Heart right ventricle (tissue), 16 donors: ENCODE measurements at places on chromosomes 7 and 10. TPM values are rescaled to one million over a fixed set of nuclear protein-coding genes. Genes with fewer than 3 reads are reported as not detected.

DNA sequence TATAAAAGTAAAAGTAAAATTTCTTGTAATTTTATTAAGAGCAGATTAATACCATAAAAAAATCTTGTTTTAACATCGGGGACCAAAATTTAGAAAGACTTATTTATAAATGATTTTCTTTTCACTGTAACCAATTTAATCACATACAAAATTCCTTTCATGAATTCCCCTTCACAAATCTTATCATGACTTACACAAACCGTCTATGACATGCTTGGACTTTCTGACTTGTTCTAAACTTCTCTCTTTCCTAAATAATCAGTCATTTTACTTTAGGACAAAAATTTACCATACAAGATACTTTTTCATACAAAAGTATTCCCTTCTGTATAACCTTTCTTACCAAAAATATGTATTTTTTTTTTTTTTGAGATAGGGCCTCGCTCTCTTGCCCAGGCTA is 9.3 kb downstream of the CROT start:
- H3K27ac ChIP-seq, result no peak overlapping the region
- no peaks in the 10 kb centered on the region for H3K36me3 ChIP-seq
- no peak for DNase-seq
- H3K27me3 ChIP-seq, result no peaks in the 10 kb centered on the region
- no peak overlapping the region for H3K4me3 ChIP-seq

GRCh38 chr7:93159490-93159889 is 11.3 kb upstream of the SAMD9L start:
- no peaks in the 10 kb centered on the region for H3K36me3 ChIP-seq
- H3K27me3 ChIP-seq, result no peaks in the 10 kb centered on the region
- no peak for DNase-seq

DNA sequence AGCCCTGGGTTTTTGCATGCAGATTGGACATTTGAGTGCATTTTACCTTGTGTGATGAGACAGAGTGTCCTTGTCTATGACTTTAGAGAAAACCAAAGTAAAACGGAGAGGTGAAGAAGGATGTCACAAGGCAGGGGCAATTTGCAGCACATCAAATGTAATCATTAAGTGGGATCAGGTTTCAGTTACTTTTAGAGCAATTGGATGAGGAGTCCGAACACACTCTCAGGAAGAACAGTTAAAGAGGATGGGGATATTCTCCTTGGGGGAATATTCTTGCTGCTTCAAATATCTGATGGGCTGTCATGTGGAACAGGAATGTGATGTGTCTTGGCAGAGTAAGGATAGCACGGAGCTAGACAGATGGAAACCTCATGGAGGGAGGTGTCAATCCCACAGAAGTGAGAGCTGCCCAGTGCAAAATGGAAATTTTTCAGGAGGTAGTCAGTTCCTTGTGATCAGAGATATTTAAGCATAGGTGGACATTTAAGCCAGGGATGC is 757 bp downstream of the RAB19 start:
- H3K4me1 ChIP-seq, result peaks cover 5% of the 10 kb centered on the region
- no peak overlapping the region for H3K4me3 ChIP-seq
- H3K27ac ChIP-seq, result no peak overlapping the region
- peaks cover 3% of the 10 kb centered on the region for H3K27me3 ChIP-seq
- no peaks in the 10 kb centered on the region for H3K36me3 ChIP-seq

DNA sequence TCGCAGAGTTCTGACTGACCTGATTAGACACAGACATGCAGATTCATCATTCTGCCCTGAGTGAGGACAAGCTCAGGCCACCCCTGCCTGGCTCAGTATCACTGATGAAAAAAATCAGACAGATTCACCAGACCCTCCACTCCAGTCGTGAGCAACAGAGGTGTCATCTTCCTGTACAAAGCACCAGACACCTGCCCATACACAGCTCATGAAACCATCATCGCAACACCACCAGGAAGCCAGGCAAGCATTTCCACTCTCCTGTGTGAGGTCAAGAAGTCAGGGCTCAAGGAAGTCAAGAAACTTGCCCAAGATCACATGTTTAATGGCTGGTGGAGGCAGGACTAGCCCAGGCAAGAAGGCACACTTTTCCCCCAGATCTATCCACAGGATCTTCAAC is 163.0 kb downstream of the CALN1 start:
- no peaks in the 10 kb centered on the region for H3K36me3 ChIP-seq
- H3K27ac ChIP-seq, result no peak overlapping the region
- no peak for DNase-seq
- H3K4me1 ChIP-seq, result no peaks in the 10 kb centered on the region

GRCh38 chr7:25073451-25073850 is 51.6 kb downstream of the CYCS start:
- H3K27me3 ChIP-seq, result no peaks in the 10 kb centered on the region
- H3K27ac ChIP-seq, result no peak overlapping the region
- H3K36me3 ChIP-seq, result no peaks in the 10 kb centered on the region
- DNase-seq, result no peak
- no peak overlapping the region for H3K4me3 ChIP-seq
- peaks cover 7% of the 10 kb centered on the region for H3K4me1 ChIP-seq

GRCh38 chr7:5396542-5396941 is 27.1 kb downstream of the TNRC18 start:
- no peaks in the 10 kb centered on the region for H3K27me3 ChIP-seq
- DNase-seq, result no peak
- no peaks in the 10 kb centered on the region for H3K36me3 ChIP-seq
- no peak overlapping the region for H3K27ac ChIP-seq

GRCh38 chr10:89047397-89047796 is 56.8 kb downstream of the FAS start:
- no peak overlapping the region for H3K4me3 ChIP-seq
- H3K36me3 ChIP-seq, result no peaks in the 10 kb centered on the region
- no peak for DNase-seq
- H3K27ac ChIP-seq, result no peak overlapping the region
- no peaks in the 10 kb centered on the region for H3K27me3 ChIP-seq
- H3K4me1 ChIP-seq, result no peaks in the 10 kb centered on the region

The CNTNAP2 gene
- total RNA-seq, result 0.77 TPM
